ENCODE measurements at places on chromosomes 5 and 9.

- DNase-seq, result no peak
Measured at GRCh38 chr5:135566422-135567400, 12.1 kb downstream of the CXCL14 start.

DNA sequence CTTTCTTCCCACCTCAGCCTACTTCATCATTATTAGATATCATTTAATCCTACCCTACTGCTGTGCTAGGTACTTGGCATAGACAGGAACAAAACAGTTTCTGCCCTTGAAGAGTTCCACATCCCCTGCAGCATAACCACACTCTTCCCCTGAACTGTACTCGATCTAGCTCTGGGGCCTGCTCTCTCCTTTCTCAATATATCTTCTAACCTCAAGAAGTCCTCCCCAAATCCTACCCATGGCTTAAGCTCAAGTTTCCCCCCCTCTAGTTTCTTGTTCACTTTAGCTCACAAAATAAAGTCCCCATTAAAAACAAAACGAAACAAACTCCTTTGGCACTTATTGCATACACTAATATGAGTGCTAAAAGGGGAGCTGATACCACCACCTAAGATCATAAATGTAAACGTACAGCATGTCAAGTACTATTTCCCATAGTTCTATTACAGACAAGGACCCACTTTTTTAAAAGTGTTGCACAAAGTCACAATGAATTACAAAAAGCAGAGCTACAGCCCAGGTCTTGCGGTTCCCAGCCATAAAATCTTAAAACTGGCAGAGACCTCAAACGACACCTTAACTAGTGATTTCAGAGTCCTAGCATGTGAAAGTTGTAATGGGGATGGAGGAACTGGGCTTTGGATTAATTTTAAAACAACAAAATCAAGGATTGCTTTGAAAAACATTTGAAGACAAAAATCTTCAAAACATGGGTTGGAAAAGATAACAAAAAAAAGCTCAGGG, 80.7 kb downstream of the PTPDC1 start:
- DNase-seq, result no peak

GRCh38 chr5:155620821-155621410, 607.4 kb downstream of the KIF4B start:
- no peak for DNase-seq

- DNase-seq, result no peak
Measured at GRCh38 chr5:56710826-56711590, 104.3 kb upstream of the MAP3K1 start.

GRCh38 chr5:14801792-14802191, 69.8 kb downstream of the ANKH start:
- no peak for DNase-seq

DNA sequence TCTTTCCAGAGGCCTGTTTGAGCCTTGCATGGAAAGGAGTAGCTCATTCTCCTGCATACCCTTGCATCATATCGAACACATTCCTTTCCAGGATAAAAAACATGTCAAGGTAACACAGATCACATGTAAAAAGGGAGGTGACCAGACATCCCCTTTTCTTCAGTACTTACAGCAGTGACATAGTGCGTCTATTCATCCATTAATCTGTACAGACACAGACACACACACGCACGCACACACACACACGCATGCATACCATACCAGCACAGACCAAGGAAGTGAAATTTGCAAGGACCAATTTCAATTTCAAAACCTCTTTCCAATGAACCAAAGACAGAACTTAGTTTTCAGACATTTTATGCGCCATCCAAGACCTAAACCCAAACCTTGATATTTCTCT, 256.0 kb downstream of the PAPPA start:
- no peak for DNase-seq

Measured in renal pelvis (tissue), 12 donors.